GM12864 (cell line): ENCODE measurements at places on chromosomes 12 and 14.

GRCh38 chr14:103563844-103564505 is 1.2 kb downstream of the COA8 start:
- DNase-seq, result no peak

GRCh38 chr14:77682158-77682553 is 25.7 kb downstream of the ALKBH1 start:
- no peak for DNase-seq

- no peak for DNase-seq
Observed at GRCh38 chr12:99695050-99695449, 47.5 kb downstream of the GARIN6 start.

GRCh38 chr14:102798926-102799325 is 21.7 kb downstream of the TRAF3 start:
- DNase-seq, result no peak

- DNase-seq, result no peak
Observed at GRCh38 chr12:84497819-84498218, 414.8 kb downstream of the SLC6A15 start.

- no peak for DNase-seq
Observed at GRCh38 chr12:8841778-8842177, 19.4 kb downstream of the A2ML1 start.

GRCh38 chr12:42291680-42292079 is 34.2 kb downstream of the ZCRB1 start:
- no peak for DNase-seq

DNA sequence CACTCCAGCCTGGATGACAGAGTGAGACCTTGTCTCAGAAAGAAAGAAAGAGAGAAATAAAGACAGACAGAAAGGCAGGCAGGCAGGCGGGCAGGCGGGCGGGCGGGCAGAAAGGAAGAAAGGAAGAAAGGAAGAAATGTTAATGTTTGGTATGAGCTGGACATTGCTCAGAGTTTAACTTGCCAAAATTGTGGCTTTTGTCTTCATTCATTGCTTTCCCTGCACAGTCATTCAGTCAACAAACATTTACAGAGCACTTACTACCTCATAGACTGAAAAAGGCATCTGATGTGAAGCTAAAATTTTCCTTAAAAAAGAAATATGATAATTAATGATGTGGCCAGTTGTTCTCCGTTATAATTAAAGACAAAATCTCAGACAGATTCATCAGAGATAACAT is 247.1 kb downstream of the SPTSSA start:
- DNase-seq, result no peak

DNA sequence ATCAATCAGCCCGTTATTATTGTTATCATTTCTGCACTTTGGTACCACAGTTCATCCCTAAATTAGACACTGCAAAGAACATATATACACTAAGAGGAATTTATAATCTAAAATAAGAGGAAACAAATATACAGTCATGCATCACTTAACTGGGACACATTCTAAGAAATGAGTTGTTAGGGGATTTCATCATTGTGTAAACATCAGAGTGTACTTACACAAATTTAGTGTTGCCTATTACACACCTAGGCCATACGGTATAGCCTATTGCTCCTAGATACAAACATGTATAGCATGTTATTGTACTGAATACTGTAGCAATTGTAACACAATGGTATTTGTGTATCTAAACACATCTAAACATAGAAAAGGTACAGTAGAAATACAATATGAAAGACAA is 190.5 kb downstream of the BMP4 start:
- no peak for DNase-seq

- no peak for DNase-seq
Observed at GRCh38 chr12:953776-954175, 4.3 kb upstream of the RAD52 start.

DNA sequence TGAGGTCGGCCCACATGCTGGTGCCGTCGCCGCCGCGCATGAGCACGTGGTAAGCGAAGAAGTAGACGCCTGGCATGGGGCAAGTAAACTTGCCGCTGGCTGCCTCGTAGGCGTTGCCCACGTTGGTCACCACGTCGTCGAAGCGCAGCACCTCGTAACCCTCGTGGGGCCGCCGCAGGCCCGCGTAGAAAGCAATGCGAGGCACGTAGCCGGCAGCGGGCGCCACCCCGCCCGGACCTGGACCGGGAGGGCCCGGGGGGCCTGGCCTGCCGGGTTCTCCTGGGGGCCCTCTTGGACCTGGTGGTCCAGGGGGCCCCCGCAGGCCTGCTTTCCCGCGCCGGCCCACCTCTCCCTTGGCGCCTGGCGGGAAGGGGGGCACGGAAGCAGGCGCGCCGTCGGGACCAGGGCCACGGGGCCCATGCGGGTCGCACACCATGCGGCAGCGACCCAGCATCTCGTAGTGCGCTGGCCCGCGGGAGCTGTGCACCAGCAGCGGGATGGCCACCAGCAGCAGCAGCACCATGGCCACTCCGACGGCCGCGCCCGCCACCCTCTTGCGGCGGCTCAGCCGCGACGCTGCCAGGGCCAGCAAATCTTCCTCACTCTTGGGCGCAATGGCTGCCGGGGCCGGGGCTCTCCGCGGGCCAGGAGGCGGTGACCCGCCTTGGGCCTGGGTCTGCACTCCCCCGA is 888 bp downstream of the C1QL4 start:
- DNase-seq, result no peak

DNA sequence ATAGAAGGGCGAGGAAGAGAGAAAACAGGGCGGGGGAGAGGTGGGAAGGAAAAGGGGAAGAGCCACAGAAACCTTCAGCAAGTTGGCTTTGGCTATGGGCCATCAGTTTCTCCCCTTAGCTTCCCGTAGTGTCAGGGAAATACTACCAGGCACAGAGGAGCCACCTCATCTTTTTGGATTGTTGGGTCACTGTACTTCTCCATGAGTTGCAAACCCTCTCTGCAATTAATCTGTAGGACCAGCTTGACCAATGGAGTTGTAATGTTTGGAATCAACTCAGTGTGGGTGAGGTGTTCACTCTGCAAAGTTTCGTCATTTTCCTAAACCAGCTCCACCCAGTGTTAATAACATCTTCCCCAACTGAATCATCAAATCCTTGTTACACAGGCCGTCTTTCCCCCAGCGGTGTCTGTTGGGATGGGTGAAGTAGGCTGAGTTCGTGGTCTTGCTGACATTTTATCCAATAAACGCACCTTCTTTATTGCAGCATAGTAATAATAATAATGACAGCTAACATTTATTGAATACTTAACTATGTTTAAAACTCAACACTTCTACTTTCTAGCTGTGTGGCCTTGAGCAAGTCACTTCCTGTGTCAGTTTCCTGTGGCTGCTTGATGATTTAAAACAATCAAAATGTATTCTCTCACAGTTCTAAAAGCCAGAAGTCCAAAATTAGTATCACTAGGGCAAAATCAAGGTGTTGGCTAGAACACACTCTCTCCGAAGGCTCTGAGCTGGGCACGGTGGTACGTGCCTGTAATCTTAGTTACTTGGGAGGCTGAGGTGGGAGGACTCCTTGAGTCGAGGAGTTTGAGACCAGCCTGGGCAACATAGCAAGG is 8.1 kb upstream of the GLTP start:
- DNase-seq, result no peak

GRCh38 chr14:90490720-90491050 is 93.9 kb downstream of the CALM1 start:
- DNase-seq, result no peak

GRCh38 chr14:51593397-51593796 is 58.3 kb upstream of the FRMD6 start:
- DNase-seq, result no peak

DNA sequence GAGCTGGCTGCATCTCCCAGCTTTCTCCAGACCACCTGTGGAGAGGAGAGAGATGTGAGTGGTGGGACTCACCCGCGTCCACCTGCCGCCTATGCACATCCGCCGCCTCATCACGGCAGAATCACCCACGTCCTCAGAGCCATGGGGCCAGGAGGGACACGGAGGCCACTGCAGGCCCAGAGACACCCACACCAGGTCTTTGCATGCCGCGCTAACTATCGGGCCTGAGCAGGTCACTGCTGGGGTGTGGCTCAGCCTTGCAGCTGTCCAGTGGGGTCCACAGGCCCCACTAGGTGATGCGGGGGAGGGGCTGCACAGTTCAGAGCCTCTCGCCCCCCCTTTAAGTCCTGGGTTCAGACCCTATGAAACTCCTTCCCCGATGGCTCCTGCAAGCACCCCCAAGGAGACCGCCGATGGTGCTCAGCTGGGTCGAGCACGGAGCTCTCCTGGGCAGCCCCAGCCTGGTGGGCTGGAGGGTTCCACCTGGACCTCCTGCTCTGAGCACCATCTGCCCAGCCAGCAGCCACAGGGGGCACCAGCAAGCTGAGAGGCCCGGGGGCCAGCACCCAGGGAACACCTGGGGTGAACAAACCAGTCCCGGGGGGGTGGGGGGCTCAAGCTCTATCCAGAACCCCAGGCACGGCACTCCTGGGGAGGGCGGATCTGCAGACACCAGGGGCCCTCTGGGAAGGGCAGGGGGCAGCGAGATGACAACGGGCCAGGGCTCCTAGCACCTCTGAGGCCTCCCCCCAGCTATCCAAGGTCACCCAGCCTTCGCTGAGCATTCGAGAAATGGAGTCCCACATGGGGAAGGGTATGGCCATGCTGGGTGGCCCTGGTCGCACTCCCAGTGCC is 34.3 kb downstream of the CCNK start:
- no peak for DNase-seq

GRCh38 chr14:45083617-45083975 is 320 bp upstream of the PRPF39 start:
- no peak for DNase-seq

DNA sequence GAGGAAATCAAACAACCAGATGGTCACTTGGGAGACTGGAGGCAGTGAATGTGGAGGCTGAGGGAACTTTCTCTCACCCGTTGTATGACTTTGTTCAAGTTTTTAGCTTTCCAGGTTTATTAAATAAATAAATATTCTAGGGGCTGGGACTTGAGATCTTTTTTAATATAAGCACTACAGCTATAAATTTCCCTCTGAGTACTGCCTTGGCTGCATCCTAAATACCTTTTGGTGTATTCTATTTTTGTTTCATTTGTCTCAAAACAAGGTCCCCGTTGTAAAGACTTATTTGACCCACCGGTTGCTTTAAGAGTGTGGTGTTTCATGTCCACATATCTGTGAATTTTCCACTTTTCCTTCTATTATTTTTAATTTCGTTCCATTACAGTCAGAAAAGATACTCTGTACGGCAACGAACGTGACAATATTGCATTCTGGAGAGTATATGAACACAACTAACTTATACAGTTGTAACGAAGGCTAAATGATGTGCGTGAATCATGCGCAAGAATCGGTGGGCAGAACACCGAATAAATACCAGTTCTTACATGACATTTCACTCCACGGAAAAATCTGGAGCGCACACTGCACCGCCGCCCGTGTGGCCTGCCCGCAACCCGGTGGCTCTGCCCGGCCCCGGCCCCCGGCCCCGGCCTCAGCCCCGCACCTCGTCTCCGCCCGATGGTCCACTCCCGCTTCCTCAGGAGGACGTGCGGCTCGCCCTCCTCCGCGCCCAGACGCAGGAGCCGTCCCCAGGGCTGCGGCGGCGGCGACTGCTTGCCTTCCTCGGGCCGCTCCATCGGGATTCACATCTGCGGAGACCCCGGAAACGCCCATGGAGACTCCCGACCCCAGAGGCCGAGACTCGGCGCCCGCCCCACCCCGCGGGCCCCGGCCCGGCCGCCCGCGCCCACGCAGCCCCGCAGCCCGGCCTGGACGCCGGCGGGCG is 602 bp downstream of the CHFR start:
- DNase-seq, result no peak

- no peak for DNase-seq
Observed at GRCh38 chr12:121423253-121423652, 23.3 kb downstream of the RNF34 start.

- DNase-seq, result peak; percentile 82
Observed at GRCh38 chr12:46516933-46517578, 144.5 kb upstream of the SLC38A2 start.

DNA sequence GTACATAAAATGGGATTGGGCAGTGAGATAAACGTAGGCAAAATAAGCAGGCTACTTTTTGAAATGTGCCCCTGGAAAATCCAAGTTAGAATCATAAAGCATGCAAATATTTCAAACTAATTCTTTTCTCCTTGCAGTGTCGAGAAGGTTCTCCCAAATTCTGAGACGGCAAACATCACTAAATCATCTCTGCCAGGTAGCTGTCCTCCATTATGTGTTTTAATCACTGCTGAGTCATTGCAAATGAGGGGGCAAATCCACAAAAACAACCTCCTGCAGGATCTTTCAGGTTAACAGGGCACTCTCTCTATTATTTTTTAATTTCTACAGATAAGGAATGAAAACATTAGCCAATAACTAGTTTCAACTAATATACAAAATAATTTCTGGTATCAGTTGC is 63.2 kb upstream of the RIC8B start:
- no peak for DNase-seq

- DNase-seq, result no peak
Observed at GRCh38 chr12:52181746-52182145, 10.1 kb downstream of the KRT80 start.

GRCh38 chr12:91355150-91356006 is 172.8 kb upstream of the DCN start:
- DNase-seq, result peak; percentile 26

GRCh38 chr14:62497708-62498107 is 547.5 kb downstream of the KCNH5 start:
- DNase-seq, result no peak

DNA sequence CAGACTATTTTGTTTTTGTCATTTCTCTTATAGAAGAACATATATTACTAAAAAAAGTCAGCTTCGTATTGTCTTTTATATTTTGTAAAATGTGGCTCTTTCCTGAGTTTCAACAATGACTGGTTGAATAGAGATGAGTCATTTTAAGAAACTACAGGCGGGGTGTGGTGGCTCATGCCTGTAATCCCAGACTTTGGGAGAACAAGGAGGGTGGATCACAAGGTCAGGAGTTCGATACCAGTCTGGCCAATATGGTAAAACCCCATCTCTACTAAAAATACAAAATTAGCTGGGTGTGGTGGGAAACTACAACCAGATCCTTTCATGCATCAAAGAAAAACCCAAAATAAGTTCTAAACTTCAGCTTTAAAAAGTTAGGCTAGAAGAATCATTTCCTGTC is 28.8 kb downstream of the HECTD4 start:
- no peak for DNase-seq

DNA sequence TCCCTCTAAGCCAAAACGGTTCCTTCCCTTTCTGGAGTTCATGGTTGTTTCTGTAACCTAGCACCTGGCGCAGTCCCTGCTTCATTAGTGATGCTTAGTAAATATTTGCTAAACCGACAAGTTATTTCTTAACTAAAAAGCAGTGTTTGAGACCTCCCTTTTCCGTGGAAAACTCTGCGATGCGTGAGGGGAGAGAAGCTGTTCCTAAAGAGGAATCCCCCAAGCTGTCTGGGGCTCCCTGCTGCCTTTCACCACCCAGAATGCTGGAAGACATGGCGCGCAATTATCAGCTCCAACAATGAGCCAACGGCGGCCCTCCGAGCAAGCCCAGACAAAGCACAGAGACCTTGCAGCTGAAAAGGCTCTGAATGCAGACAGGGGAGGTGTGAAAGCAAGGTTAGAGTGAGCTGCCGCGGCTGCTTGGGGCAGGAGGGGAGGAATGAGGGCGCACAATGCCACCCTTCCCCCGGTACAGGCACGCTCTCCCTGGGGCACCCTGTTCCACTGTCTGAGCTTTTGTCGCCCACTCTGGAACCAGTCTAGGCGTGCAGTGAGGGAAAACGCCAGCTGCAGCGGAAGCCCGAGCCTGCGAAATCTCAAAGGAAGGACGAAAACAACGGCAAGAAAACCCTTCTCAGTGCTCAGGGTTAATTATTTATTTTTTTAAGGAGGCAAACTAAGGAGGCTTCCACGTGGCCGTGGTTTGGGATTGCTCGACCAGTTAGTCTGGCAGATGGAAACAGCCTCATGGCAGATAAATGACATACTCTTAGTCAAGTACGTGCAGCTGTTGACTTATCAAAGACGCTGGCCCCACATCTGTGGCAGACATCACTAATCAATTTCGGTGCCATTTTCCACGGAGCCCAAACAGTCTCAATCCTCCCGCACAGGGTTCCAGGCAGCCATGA is 66.3 kb downstream of the RBM19 start:
- no peak for DNase-seq
